ENCODE measurements at places on chromosomes 7 and 10.

GRCh38 chr7:167090-167855, 25.1 kb upstream of the FAM20C start:
- no peak for DNase-seq

DNA sequence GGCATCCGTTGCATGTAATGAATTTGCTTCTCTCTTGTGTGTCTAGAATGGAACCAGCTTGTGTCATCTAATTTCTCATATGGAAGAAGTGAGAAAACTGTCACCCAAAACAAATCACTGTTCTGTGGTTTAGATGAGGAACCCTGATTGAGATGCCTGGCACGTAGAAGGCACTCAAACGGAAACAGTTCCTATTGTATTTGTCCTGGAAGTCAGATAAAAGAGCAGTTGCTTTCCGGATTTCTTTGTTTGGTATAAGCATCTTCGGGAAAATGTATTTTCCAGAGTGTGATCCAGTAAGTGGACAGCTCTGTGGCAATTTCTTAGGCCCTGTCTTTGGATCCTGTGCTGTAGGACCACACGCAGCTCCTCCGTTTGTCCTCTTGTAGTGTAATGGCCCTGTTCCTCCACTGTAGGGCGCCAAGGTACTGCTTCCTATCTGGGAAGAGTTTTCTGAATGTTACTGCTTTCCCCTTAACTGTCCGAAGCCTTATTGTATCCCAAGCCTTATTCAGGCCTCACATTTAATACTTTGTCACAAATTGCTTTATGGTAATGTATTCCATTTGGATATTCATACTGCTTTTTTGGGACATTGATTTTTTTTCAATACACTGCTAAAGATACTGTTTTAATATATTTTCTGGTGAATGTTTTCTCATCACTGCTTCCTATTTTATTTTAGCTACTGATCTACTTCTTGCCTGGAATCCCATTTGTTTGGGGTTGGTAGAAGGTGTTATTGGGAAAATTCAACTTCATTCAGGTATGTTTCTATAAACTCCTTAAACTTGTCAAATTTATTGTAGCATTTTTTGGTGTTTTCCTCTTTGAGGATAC, 24.8 kb downstream of the INPP5F start:
- DNase-seq, result peak; percentile 35

DNA sequence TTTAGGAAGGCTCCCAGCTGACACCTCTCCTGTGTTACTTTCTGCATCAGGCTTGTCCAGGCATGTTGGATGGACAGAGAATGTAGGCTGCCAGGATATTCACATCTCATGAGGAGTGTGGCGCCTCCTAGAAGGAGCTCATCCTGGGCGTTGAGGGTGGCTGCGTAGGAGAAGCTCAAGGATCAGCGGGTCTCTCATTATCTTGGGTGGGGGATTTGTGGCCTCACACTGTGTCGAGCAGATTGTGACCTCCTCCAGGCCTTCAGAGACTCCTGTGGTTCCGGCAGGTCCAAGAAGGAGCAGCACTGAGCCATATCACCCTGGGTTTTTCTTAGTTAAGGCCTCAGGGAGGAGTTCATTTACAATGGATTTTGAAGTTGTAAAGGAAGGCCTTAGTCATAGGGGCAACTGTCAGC, 8.7 kb upstream of the COBL start:
- DNase-seq, result no peak

GRCh38 chr10:4519658-4520402, 306.2 kb upstream of the AKR1E2 start:
- DNase-seq, result no peak

DNA sequence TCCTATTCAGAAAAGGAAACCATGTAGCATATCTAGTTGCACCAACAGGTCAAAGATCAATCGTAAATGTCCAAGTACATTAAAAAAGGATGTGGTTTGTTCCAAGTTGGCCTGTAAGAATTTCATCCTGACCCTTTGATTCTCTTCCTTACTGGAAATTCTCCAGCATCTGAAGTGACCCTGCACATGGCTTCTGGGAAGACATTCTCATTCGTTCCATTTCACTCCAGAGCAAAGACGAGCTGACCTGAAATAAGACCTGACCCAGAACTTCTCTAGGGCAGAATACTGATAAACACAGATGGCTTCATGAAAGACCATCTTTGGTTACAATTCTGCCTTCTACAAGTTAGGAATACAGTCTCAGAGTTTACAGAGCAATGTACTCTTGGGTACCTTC, 39.8 kb downstream of the ASB4 start:
- DNase-seq, result no peak

GRCh38 chr10:63631991-63632390, 110.8 kb downstream of the REEP3 start:
- DNase-seq, result no peak

DNA sequence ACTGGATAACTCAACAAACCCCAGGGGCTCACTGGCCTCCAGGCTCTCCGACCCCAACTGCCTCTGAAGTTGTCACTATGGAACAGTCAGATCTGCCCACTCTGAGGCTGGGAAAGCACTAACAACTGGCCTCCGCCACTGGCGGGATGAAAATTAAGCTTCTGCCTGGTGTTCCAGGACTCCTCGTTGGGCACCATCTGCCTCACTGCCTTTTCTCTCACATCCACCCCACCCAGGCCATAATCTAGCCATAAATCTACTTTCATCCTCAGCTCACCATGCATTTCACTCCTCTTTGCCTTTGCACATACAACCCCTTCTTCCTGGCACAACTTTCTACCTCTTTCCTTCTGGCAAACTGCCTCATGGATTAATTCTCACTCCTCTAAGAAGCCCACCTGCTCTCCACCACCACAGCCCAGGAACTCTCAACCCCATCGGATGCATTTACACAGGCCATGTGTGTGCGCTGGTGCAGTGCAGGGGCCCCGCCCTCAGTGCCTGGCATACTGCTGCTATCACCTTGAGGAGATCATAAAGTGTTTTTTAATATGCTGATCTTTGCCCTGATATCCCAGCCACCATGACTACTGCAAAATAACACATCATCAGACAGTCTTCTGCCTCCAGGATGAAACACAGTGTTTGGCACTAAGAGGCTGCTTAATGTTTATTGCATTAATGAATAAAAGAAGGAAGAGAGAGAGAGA, 4.0 kb downstream of the CDHR1 start:
- no peak for DNase-seq

GRCh38 chr7:115707258-115708012, 323.1 kb downstream of the TFEC start:
- no peak for DNase-seq

- no peak for DNase-seq
Measured at GRCh38 chr10:725302-725701, 35.8 kb upstream of the DIP2C start.

GRCh38 chr7:38893061-38893460, 15.9 kb downstream of the VPS41 start:
- no peak for DNase-seq

DNA sequence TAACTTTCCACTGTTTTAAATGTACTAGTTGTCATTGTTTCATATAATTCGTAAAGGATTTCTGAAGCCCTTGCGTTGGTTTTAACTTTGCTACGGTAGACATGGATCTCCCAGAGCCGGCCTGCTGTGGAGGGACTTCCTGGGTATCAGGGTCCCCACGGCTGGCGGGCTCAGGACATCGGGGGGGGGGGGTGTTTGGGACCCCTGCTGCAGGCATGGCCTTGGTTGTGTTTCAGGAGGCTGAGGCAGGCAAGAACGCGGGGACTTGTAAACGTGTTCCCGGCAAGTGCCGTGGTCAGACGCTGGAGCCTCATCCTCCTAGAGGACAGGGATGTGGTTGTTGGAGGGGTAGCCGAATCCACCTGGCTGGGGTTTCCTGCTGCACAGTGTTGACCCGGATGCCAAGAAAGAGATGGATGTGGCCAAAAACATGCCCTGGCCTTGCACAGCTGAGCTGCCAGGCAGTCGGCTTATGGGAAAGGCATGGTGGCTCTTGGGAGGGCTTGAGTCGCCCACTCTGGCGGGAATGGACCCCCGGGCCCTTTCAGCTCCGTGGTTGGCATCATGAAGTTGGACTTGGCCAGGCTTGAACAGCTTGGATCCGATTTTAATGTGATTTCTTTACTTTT, 21.4 kb upstream of the CHST12 start:
- DNase-seq, result no peak

GRCh38 chr10:69397972-69398371, 18.7 kb downstream of the TACR2 start:
- DNase-seq, result no peak

DNA sequence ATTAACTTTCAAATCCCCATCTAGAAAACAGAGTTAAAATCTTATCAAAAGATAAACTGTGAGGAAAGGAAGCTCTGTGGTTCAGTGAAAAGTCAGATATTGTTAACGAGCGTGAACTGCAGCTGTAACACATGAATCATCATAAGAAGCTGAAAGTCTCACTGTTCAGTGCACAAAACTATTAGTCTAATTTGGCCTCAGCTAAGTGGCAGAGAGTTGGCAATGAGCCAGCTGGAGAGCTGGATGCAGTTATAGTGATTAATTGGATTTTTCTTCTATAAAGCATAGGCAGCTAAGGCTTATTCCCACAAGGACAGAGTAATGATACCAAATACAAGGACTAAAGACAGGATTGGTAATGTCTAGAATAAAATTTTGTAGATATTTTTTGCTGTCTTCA, 101.1 kb upstream of the ABCB5 start:
- no peak for DNase-seq

DNA sequence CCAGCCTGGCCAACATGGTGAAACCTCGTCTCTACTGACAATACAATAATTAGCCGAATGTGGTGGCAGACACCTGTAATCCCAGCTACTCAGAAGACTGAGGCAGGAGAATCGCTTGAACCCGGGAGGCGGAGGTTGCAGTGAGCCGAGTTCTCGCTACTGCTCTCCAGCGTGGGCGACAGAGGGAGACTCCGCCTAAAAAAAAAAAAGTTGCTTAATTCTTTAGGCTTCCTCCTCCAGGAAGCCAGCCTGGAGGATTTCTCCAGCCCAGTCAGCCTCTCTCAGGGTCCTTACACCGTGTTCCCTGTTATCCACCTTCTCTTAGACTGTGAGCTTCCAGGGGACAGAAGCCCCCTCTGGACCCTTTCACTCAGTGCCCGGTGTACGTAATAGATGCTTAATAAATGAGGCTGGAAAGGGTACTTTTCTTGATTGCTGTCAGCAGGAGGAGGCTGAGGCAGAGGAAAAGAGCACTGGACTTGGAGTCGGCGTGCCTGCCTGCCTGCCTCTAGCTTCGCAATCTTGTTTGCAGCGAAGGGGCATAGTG, 16.4 kb upstream of the NODAL start:
- DNase-seq, result no peak

GRCh38 chr7:84822941-84823510, 363.8 kb downstream of the SEMA3D start:
- DNase-seq, result no peak

DNA sequence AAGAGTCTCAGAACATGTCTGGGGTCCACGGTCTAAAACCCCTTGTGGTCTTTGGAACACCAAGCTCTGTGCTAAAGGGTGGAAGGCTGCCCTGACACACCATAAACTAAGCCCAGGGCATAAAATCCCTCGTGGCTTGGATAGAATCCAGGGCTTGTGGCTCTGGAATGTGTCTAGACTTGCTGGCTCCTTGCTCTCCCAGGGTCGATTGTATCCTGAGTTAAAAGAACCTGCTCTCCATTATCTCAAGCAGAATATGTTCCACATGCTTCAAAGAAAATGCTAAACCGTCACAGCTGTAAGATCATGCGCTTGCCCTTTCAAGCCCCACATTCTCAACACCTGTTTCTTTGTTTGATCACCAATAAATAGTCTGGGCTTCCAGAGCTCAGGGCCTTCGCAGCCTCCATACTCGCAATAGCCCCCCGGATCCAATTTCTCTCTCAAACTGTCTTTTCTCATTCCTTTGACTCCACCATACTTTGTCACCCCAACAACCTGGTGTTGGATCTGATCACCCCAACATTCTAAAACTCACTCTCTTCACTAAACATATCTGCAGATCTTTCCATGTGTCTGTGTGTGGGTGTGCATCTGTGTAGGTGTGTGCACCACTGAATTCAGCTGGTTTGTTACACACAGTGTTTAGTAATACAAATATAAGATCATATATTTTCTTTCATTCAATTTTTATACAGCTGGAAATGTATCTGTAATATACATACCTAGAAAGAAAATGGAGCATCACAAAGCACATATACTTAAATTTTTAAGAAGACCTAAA, 238.5 kb downstream of the ZMYND11 start:
- no peak for DNase-seq

DNA sequence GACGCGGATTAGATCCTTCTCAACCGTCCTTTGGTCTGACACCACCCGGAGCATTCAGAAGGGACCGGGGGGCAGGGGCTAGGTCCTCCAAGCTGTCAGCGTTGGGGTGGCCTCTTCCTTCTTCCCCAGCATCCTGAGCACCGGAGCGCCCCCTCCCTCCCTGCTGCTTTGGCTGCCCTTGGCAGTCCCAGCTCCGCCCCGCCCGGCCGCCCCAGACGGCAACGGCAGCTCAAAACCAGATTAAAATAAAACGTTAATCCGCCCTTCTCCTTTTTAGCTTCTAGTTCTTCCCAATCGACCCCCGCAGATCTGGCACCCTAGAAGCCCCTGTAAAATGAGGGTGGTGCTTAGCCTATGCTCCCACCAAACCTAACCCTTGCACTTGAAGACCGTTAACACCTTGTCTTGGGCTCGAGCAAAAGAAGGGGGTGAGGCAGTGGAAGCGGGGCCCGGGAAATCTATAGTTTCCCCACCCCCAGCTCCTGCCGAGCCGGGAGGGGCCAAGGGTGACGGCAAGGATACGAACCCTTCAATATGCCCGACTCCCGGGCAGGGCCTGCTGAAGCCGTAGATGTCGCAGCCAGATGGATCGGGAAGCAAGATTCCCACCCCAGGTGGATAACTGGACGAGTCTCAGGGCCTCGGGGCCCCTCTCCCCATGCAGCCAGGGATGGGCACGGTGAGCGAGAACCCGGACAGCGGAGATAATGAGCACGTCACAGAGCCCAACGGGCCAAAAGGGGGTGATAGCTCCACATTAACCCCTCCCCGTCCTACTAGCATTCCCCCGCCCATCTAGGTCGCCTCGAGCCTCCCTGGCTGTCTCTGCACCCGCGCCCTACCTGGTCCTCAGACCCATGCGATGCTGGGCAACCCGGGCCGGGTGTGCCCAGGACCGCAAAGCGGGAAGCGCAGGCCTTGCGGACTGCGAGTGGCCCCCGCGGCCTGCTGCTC, 169.7 kb downstream of the NRF1 start:
- DNase-seq, result no peak

- no peak for DNase-seq
Measured at GRCh38 chr10:109831846-109832245, 91.5 kb downstream of the XPNPEP1 start.

GRCh38 chr7:143499246-143499645, 21.6 kb downstream of the TAS2R41 start:
- no peak for DNase-seq

All from NK-92 treated with Interleukin-12 subunit alpha and Interleukin-12 subunit beta, amount 100 ng/mL, for 24 hours (cell line).